T-helper 9 cell (primary cell): ENCODE measurements at places on chromosomes 6 and 20.

DNA sequence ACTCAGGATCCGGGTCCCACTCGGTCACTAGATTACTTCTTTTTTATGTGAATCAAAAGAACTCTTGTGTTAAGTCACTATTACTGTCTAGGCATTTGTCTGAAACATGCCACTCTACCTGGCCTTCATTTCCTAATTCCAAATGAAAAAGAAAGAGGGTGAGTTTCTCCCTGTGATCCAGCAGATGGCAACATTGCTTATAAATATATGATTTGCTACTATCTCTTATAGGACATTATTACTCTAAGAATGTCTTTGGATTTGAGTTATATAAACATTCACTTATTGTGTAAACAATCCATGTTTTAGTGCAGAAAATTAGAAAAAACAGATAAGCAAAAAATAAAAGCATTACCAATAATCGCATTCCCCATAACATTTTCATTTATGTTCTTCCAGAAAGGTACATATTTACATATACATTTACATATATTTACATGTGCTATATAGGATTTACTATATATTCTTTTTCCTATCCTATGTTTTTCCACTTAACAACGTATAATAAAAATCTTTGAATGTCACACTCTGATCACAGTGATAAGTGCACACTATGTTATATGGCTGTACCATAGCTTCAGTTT is 66.9 kb downstream of the FAXC start:
- no peak for DNase-seq

DNA sequence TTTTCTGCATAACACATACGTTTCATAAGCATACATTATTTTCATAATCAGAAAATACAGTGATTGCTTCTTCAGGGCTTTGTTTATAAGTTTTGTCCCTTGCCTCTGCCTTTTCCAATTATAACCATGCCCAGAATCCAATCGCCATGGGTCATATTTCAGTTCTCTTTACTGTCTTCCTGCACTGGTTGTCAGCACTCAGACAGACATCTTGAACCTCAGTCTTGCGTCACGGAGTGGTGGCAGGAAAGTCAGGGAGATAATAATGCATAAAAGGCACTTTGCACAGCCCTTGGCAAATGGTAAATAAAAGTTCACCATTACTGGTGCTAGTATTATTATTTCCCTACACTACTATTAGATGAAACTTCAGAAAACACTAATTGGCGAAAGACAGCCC is 7.2 kb downstream of the KIF16B start:
- no peak for DNase-seq

DNA sequence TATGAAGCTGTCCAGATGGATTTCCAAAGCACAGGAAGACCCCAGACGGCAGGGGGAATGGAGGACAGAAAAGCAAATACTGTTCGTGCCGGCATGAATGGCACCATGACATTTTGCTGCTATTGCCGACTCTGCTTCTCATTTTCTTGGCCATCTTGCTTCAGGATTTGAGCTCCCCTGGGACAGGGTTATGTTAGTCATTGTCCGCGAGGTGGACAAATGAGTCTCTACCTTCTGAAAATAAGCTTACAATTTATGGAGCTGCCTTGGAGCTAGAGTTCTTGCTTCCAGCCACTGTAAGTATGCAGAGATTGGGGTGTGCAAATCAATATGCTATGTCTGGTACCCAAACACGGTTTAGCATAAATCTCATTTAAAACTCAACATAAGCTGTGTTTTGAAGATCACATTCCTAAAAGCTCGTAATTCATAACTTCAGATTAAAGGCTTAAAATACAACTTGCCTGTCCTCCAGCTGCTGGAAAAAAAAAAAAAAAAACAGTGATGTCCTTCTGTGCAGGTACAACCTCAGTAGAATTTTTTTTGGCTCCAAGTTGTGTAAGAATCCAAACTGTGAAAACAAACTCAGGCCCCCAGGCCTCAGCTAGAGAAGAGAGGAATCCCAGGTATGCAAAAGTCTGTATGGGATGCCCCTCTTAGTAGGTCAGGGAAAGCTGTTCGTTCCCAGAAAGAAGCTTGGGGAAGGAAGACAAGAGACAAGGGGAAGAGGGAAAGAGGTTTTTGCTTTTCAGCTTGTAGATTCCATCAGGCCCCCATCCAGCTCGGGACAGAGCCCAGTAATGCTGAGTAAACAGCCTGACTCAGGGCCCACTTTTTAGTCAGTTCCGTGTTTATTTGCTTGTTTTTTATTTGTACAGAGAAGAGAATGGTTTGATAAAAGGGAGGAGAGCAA is 184.2 kb upstream of the FOXA2 start:
- no peak for DNase-seq

DNA sequence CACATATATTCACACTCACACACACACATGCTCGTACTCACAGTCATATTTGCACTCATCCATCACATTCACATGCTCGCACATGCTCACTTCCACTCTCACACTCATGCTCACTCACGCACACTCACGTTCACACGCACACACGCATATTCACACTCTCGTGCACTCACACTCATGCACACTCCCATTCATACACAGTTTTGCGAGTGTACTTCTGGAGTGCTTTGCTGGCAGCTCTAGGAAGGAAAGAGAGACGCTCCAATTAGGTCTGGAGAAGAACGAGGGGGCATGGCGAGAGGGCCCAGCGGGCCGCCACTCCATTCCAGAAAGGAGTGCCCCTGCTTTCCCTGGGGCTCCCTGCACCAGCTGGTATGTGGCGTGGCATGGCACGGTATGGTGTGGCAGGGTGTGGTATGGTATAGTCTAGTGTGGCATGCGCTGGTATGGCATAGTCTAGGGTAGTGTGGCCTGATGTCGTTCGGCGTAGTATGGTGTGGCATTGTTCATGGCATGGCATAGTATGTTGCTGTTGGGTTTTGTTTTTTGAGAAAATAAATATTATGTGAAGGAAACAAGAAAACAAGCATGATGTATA is 216.8 kb upstream of the CDYL start:
- no peak for DNase-seq

DNA sequence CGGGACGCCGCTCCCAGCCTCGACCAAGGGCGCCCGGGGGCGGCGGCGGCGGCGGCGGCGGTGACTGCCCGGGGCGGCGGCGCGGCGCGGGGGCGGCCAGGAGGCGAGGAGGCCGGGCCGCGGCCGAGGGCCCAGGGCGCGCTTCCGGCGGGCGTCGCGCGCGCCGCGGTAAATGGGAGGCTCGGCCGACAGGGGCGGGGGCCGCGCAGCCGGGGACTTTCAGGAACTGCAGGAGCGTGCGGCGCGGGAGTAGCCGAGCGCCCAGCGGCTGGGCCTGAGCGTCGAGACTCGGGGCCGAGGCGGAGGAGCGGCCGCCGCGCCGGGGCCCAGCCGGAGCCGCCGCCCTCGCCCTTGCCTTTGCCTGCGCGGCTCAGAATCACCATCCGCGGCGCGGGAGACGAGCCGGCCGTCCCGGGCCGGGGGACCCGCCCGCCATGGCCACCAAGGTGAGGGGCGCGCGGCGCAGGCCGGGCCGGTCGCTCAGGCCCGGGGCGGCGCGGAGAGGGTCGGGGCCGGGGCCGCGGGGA is at the start of gene SNX9:
Gene SNX9, plus strand, starts transcription at position 246 of the 527 bp plus-strand sequence. Its CDS starts 189 bp downstream, at position 435.
- peak; percentile 55 for DNase-seq

- no peak for DNase-seq
Measured at GRCh38 chr20:19668418-19668817, 89.6 kb upstream of the RIN2 start.

- DNase-seq = no peak
Measured at GRCh38 chr20:48538058-48538825, 289.6 kb downstream of the PREX1 start.

- DNase-seq = no peak
Measured at GRCh38 chr6:139337001-139337400, 37.4 kb downstream of the CITED2 start.

GRCh38 chr6:127301199-127301700 is 34.6 kb downstream of the RNF146 start:
- no peak for DNase-seq

DNA sequence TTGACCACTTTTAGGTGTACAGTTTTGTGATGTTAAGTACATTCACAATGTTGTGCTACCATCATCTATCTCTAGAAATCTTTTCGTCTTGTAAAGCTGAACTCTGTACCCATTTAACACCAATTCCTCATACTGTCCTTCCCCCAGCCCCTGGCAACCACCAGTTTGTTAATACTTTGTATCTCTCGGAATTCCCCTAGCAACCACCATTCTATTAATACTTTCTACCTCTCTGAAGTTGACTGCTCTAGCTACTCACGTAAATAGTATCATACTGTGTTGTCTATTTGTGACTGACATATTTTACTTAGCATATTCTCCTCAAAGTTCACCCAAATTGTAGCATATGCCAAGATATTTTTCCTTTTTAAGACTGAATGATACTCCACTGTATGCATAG is 82.3 kb upstream of the CLDN20 start:
- no peak for DNase-seq

- DNase-seq = no peak
Measured at GRCh38 chr6:165580136-165580535, 82.9 kb downstream of the PDE10A start.

DNA sequence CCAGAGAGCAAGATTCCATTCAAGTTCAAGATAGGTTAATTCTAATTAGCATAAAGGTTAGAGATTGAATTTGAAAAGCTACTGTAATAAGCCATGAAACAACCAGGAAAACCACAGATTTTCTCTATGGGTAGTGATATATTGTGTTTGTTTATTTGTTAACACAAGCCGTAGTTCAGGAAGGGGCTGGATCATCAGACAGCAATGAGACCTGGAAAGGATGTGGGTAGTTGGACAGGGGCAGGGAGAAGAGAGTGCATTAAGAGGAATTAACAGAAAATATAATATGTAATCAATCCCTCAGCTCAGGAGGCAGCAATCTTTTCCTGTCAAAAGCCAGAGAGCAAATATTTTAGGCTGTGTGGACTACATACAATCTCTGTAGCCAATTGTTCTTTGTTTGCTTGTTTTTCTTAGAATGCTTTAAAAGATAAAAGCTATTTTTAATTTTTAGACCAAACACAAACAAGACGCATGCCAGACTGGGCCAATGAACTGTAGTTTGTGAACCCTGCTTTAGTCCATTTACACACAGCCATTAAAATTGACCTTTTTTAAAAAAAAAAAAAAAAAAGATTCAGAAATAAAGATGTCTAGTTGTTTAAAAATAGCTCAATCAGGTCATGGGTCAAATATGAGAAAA is 398.7 kb upstream of the MARCKS start:
- no peak for DNase-seq

- no peak for DNase-seq
Measured at GRCh38 chr6:161536224-161536630, 262.4 kb upstream of the AGPAT4 start.

DNA sequence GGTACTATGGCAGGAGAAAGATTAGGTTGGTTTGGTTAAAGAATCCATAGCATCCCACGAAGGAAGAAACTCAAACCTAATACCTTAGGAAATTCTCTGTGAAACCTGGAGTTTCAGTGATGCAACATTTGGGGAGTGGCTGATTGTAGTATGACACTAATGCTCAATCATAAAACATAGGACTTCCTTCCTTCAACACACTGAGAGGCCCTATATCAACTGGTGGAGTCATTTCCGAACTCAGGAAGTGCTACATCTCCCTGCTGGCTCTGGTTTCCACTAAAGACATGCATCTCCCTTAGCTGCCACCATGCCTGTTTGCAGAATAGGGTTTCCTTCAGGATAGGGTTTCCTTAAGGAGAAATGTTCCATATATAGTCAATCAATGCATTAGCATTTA is 5.2 kb upstream of the MANEA start:
- DNase-seq = no peak

DNA sequence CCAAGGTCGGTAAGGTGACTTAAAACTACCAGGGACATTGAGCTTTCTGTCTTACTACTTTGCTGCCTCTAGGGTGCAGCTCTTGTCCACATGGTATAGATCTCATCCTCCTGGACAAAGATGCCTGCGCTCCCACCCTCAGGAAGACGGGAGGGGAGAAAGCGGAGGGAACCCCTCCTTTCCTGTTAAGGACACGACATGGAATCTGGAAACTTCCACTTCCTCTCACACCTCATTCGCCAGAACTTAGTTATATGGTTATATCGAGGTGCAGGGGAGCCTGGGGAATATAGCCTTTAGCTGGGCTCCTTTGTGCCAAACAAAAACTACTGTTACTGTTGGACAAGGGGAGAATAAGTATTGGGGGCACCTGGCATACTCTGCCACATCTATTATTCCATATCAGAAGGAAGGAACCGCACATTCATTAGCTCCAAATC is 224.3 kb upstream of the TSHZ2 start:
- no peak for DNase-seq

DNA sequence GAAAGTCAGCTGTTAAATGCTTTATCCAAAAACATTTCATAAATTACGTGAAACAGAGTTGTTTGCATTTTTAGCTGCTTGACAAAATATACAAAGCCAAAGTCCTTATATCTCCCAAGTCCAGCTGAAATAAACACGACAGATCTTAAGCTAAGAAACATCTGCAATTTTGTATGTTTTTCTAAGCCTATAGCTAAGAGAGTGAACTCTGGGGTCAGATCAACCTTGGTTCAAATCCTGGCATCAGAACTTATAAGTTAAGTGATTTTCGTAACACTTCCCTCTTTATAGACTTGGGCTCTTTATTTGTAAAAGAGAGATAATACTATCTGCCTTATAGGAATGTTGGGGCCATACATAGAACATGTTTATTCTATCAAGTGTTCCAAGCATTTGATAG is 176.7 kb downstream of the PTPRK start:
- no peak for DNase-seq

DNA sequence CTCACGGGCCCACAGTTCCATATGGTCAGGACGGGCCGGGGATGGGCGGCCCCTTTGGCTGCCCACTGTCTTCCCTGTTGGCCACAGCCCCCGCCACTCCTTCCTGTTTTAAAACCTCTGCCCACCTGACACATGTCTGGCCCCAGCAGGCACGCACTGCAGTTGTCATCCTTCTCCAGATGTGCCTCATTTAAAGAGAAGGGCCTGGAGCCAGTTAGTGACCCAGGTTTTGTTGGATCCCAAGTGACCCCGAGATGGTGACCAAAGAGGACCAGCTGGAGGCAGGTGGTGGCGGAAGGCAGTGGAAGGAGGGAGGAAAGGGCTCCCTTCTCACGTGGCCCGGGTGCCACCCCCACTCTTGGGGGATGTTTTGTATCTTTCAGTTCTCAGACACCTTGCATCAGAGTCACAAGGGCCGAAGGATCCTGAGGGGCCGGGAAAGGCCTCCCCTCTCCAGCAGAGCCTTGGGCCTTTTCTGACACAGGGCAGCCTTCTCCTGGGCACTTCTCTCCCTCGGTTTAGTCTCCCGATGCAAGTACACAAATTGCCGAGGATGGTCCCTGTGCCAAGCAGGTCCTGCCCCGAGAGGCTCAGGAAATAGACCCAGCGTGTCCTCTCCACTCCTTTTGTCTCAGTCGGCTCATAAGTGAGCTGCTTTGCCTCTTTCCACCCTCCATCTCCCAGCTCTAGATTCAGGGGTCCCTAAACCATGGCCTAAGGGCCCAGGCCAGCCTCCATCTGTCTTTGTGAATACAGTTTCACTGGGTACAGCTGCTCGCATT is 117.6 kb downstream of the SULF2 start:
- DNase-seq = no peak

DNA sequence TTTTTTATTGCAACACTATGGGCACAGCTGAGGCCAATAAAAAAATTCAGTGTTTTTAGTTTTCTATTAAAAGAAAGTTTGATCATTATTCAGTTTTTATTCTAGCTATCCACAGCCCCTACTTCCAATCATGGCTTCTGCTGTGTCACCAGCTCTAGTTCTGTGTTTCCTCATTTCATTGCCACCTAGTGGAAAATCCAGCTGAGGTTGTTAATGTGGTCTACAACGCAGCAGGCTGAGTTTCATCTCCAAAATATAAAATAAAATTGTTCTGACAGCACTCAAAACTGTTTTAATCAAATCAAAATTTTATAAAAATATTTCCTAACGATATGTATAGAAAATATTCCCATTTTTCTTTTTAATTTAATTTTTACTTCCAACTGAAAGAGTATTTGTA is 13.6 kb downstream of the COL9A1 start:
- DNase-seq = no peak
